Stromal cell of bone marrow (primary cell): ENCODE measurements at places on chromosomes 1 and 21.

DNA sequence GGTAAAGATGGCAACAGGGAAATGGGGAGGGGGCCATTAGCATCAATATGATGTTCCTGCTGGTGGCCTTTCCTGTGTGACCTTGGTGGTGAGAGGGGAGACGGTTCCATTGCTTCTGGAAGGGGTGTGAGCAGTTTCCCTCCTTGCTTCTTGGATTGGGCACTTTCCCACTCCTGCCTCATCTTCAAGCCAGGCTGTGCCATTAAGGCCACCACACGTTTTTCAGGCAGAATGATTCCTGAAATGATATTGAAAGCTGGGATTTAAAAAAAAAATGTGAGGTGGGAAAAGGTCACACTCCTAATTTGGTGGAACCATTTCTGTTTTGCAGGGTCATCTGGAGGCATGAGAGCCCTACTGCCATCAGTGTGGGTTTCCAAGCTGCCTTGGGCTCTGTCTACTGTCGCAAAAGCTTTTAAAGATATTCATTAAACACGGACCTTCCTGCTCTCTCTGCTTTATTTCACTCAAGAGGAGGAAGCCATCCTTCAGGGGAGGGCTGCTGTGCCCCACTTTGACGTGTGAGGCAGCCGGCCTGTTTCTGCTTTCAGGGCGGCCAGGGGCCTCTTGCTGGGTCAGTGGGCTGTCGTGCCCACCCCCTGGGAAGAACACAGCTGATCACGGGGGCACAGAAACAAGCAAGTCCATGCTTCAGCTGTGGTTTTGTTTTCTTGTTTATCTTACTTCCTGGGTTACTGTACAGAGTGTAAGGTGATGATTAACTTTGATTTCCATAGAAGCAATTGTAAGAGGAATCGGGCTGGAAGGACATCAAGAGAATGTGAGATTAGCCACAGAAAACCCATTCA is 8.0 kb downstream of the RIIAD1 start:
- DNase-seq: no peak

GRCh38 chr1:115065021-115065420 is 24.3 kb downstream of the TSPAN2 start:
- DNase-seq: no peak

DNA sequence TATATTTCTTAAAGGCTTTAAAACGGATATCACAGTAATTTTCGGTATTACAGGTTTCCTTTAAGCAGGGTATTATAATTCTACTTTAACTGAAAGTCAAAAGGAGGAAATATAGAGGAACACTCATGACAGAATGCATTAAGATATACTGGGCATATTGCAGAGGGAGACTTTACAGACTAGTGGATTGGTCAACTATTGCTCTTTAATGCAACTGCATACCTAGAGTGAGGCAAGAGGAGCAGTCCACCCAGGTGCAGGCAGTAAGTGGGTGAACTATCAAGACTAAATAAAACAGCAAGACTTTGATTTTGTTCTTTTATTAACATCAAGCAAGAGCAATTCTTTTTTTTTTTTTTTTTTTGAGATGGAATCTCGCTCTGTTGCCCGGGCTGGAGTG is 10.5 kb downstream of the SCAF4 start:
- no peak for DNase-seq

DNA sequence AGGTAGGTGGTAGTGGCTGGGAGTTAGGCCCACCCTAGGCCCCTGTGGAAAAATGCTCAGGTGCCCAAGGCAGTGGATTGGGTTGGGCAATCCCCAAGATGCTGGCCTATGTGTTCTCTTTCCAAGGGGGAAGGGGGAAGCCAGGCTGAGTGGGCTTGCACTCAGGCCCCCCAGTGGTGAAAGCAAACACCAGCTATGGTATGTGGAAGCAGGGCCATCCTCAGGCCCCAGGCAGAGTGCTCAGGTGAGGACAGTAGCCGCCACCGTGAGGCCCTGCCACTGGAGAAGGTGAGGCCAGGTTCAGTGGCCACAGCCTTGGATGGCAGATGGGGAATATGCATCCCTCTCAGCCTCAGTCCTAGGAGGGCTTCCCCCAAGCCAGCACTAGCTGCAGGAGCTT is 11.8 kb downstream of the LY9 start:
- no peak for DNase-seq

GRCh38 chr1:170174395-170174794 is 28.6 kb downstream of the NTMT2 start:
- DNase-seq: no peak

GRCh38 chr1:9093581-9093980 is 24.1 kb upstream of the SLC2A5 start:
- DNase-seq: no peak

DNA sequence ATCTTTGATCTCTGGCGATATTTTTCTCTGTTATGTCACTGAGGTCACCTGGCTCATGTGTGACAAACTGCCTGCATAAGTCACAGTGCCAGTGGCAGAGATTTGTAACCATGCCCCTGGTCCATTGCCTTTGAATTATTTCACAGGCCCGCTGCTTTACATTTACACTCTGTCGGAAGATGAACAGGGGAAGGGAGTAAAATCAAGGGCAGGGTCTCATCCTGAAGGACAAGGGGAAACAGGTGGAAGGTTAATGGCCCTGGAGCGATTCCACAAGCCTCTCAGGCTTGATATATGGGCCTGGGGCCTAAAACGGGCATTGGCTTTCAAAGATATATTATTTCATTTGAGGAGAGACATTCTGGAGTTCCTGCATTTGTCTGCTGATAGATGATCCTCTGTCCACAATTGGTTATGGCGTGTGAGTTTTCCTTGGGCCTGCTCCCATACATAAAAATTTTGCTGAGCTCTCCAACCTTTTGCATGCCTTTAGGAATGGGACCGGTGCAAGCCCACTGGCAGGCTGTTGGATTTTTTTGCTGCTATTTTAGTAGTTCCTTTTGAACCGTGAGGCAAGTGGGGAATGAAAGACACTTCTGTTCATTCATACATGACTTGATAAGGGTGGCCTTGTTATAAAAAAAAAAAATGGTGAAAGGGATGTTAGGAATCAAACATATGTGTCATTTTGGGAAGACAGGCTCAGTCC is 51.9 kb downstream of the NR5A2 start:
- no peak for DNase-seq

DNA sequence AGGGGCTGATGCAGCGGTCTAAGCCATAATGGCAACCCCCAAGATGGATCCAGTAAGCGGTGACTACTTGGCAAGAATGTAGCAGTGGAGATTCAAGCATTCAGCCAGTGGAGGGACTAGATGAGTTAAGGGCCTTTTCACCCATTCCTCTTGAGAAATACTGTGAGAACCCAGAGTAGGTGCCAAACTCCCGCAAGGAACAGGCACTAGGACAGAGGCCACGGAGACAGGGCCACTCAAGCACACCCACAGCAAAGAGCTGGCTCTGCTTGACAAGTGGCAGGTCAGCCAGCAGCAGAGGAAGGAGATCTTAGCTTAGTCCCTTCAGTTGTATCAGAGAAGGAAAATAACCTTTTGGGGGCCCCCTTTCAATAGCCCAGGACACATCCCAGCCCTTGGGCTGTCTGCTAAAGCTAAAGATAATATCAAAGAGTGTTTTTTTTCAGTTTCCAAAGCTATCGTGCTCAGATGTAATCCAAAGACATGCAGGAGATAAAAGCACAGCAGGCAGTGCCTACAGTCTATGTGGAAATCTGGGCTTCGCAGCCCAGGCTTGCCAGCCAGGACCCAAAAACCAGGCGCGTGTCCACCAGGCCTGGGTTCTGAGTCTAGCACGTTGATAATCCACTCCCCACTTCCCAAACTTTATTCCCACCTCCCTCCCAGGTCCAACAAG is 62.0 kb upstream of the GOLT1A start:
- no peak for DNase-seq

DNA sequence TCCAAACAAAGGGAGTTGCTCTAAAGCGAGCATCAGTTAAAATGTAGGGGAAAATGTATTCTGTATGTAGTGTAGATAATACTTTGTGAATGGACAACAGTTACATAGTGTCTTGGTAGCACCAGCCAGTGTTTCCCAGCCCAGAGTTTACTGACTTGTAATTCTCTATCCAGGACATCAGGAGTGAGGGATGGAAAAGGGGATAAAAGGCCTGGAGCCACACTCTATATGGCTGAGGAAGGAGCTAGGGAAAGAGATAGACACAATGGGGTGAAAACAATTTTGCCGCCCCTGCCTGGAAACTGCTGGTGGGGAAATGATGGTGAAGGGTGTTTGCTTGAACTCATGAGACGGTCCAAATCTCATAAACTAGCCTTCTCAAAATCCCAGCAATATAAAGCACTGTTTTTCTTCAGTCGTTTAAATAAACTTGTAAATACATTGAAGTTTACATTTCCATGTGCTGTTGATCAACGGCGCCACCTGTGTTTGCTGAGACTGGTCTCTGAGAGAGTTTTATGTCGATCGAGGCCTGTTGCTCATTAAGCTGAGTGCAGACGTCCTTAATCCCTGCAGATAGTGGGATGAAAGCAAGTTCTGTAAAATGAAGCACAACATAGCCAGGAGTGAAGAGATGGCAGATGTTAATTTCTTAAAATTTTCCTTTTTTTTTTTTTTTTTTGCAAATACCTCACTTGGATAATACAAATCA is 27.9 kb upstream of the AGO1 start:
- no peak for DNase-seq

DNA sequence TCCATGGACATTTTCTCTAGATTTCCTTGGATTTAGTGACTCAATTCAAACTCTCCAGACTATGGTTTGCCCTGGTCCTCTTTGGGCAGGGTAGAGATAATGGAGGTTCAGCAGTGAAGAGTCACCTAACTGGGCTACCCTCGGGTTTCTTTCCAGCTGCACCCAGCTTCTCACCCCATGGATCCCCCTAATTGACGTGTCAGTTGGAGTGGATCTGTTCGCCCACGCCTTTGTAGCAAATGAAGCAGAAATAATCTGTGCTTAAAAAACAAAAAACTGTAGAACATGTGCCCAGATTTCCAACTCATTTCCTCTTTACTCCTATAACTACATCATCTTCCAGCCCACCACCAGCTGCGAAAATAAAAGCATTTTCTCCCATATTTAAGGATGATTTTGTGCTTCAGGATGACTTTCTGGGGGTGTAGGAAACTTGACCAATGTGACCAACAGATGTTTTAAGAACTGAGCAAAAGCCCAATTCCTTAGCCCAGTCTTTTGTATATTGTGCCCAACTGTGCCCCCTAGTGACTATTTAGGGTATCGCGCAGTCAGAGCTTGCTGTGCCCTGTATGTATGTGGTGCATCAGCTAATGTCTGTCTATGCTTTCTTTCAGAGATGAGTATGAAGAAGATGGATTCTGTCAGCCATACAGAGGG is 66.5 kb upstream of the UBE2U start:
- DNase-seq: peak; percentile 85

- no peak for DNase-seq
These were observed 2.2 kb downstream of the SCYL3 start for GRCh38 chr1:169891539-169891885.

GRCh38 chr1:198465201-198466144 is 75.0 kb downstream of the ATP6V1G3 start:
- peak; percentile 63 for DNase-seq

GRCh38 chr21:19353256-19353655 is 949.7 kb upstream of the TMPRSS15 start:
- no peak for DNase-seq
